ENCODE measurements at places on chromosomes 1 and 21.

- DNase-seq, result no peak
These were observed 47.9 kb upstream of the RGL1 start for GRCh38 chr1:183757061-183757460.

- DNase-seq, result no peak
These were observed 92.0 kb downstream of the SPAG17 start for GRCh38 chr1:118093017-118093416.

DNA sequence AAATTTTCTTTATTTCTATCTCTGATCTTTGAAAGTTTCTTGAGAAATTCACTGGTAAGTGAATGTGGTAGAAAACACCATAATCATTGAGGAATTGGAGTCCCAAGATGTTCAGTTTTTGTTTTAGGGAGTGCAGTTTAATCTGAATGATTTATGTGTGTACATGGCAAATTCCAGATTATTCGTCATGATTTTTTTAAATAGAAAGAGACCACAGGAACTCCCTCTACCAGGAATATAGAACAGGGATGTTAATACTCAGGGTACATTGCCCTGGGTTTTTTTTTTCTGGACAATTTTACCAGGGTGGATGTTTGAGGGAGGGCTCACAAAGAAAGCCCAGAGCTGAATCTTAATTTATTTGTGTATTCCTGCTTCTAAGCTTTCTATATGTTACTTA lies 109.0 kb downstream of the VPS13D start:
- DNase-seq, result no peak

GRCh38 chr21:33047231-33047630 lies 21.5 kb downstream of the OLIG2 start:
- DNase-seq, result no peak

DNA sequence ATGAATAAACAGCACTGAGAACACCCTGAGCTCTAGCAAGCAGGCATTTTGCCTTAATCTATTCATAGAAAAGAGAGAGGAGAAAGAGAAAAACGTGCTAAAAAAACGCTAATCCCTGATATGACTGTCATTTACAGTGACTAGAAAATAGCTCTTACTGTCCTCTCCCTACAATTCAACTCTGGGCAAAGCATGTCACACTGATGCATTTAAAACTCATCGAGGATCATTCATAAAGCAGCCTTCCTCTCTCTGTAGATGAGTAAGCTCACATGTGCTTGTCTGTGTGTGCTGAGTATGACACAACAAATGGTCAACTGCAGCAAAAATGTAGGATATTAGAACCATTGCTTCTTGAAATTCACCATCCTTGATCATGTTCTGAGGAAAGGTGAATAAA lies 109.0 kb downstream of the SGIP1 start:
- DNase-seq, result no peak

DNA sequence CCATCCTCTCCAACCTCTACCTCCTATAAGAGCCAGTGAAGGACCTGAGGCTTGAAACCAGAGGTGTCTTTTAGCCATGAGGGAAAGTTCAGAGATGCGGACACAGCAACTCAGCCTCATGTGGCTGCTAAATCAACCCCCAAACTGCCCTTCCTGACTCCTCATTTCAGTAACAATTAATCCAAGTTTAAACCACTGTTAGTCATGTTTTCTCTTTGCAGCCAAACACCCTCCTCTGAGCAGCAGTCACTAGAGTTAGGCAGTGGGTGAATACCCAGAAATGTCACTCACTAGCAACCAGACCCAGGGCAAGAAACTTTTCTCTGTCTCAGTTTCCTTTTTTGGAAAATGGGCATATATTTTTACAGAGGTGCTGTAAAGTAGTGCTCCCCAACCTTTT lies 71.2 kb downstream of the KCNJ15 start:
- DNase-seq, result no peak

GRCh38 chr1:208951908-208952307 lies 631.6 kb upstream of the CAMK1G start:
- DNase-seq, result no peak

GRCh38 chr1:23823767-23824166 lies 1.5 kb downstream of the HMGCL start:
- DNase-seq, result no peak

DNA sequence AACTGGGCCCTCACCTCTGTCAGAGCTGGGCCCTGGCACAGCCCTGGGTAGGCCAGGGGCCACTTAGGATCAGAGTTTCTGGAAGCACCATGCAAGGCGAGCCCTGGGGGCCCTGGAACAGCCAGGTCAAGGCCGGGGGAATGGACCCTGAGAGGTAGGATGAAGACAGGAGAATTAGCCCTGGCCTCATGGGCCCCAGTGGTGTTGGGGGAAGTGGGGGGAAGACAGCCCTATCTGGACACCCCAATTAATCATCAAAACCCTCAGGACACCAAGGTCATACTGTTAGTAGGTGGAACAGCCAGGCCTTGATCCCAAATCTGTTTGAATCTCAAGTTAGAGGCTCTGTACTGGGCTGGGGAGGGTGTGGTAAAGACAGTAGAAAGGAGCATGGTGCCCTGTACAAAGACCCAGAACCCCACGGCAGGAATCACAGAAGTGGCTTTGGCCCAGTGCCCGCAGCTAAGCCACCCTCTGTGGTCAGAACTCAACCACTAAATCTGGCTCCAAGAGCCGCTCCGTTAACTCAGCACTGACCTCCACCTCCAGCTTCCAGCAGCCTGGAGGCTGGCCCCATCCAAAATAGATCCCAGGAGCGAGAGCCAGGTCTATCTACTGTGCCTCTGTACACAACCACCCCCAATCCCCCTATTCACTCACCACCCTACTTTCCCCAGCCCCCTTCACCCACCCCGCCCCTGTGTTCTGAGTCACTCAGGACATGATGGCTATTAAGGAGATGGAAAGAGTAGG lies 14.0 kb upstream of the TRIM63 start:
- no peak for DNase-seq

DNA sequence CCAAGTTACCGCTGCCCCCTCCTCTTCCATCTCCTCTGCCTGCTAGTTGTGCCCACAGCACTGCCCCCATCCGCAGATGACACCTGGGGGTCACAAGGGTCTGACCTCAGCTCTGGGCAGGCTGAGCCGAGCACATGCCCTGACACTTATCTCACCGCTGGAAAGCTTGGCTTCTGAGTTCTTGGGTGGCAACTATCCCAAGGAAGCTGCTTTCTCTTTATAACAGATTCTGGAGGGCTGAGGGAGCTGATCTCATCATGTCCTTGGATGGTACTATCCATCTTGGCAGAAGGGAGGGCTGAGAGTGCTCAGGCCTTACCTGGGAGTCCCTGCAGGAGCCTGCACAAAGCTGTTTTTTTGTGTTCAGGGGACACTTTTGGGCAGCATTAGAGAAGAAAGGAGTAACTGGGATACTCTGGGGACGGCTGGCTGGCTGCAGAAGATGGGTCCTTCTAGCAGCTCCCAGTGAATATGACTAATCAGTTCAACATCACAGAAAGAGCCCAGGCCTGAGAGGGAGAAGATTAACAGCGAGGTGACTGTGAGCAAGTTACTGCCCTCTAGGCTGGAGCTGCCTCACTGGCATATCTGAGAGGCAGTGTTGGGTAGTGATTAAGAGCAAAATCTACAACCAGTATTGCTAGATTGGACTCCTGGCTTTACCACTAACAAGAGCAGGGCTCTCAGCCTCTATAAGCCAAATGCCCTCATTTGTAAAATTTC lies 71.6 kb downstream of the PLXNA2 start:
- no peak for DNase-seq

DNA sequence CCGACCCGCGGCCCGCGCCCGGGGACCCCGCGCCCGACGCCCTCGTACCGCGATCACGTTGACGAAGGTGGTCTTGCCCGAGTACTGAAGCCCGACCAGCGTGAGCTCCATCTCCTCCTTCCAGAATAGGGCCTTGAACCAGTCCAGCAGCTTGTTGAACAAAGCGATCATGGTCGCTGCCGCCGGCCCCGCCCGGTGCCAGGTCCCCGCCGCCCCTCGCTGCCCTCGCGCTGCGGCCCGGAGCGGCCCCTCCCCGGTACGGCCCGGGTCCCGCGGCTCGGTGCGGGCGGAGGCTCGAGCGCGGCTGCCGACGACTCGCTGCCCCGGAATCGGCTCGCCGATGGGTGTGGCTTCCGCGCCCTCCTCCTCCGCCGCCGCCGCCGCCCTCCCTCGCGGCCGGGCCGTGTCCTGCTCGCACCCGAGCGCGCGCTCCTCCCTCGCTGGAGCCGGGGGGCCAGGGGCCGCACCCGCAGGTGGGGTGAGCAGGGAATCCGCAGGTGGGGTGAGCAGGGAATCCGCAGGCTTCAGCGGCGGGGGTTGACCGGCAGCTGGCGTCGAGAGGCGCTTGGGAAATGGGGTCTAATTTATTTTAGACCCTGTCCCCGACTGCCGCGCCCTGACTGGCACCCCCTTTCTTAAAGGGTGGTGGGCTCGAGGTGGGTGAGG lies at the start of gene ARL8A:
ARL8A (minus strand) TSS at position 336 of the 666 bp plus-strand sequence; CDS start at position 171, 165 bp downstream.
- DNase-seq, result peak; percentile 41

DNA sequence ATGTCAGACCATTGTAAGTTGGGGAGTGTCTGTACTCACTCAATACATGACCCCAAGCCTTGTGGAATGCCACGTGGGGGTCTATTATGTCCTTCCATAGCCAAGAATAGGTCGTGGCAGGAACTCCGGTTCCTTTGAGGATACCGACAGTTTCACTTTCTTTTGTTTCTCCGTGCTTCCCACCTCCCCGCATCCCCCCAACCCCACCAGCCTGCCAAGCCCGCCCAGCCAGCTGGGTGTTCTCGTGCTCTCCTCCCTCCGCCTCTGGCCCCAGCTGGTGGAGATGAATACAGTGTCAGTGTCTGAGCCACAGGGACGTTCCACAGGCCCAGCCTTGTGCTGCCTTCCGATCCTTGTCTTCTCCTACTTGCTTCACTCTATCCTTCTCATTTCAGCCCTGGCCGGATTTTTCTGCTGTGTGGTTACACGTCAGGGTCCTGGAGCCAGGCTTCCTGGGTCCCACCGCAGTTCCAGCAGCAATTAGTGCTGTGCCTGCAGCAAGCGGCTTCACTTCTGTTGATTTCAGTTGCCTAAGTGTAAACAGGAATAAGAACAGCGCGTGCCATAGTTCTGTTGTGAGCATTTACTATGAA lies 4.1 kb upstream of the AGTRAP start:
- DNase-seq, result no peak

DNA sequence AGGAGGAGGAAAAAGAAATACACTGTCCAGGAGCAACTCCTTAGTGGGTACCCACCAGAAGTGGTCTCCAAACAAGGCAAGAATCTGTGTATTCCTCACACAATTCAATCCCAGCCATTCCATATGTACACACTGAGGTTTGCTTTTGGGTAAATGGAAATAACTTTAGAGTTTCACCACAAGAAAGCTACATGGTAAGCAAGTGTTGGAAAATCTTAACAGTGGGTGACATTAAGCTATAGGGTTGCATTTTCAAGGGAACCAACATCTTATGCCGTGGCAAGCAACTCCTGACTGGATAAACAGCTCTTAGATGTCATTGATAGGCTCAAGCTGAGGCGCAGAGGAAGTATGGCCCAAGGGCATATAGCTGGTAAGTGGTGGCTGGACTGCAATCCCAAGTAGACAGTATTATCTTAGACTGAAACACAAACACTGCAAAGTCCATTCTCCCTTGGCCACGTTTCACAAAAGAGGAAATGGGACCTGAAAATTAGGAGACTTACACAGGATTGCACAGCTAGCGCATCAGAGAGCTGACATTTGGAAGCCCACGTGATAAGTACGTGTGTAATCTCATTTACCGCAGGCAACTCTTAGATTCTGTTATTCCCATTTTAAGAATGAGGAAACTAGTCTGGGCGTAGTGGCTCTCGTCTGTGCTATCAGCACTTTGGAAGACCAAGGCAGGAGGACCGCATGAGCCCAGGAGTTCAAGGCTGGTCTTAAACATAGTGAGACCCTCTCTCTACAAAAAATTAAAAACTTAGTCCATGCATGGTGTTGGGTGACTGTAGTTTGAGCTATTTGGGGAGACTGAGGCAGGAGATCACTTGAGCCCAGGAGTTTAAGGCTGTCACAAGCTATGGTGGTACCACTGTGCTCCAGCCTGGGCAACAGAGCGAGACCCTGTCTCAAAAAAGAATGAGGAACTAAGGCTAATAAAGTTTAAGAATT lies 4.0 kb upstream of the BRWD1 start:
- no peak for DNase-seq

DNA sequence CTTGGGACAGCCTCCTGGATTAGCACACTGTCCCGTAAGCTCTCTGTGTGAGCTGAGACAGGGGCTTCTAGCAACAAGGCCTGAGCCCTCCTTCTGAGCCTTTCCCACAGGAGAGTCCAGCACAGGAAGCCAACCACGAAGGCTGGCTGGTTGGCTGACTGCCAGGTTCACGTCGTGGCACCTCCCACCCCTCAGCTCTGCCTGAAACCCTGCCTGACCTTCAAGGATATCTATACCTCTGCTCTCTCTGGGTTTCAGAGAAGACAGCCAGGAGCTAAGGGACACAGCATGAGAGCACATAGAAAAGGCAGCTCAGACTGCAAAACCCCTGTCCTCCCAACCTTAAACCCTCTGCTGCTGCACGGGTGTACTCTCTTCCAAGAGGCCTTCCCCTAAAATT lies 13.9 kb downstream of the DLGAP3 start:
- no peak for DNase-seq

All from stimulated activated CD8-positive, alpha-beta memory T cell treated with anti-CD3 and anti-CD28 coated beads, Interleukin-7, amount 100 ng/mL, for 1 hour (primary cell).